M059J (cell line): ENCODE measurements at places on chromosomes 2 and 18. TPM values are rescaled to one million over a fixed set of nuclear protein-coding genes. Genes with fewer than 3 reads are reported as not detected.

DNA sequence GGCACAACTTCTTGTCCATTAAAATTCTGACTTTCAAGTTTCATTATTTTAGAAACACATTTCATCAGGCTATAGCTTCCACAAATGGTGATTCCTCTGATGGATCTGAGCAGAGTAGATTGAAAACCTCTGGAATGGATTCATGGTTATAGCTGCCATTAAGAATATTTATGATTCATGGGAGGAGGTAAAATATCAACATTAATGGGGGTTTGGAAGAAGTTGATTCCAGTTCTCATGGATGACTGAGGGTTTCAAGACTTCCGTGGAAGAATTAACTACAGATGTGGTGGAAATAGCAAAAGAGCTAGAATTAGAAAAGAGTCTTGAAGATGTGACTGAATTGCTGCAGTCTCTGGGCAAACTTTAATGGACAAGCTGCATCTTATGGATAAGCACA, 797.4 kb downstream of the SUCLG1 start:
- DNase-seq = no peak

Gene CLIP4
- 10.8 and 15.9 TPM in 2 replicates for total RNA-seq

GRCh38 chr2:143451642-143452281, 322.5 kb downstream of the ARHGAP15 start:
- peak; percentile 73 for DNase-seq

GRCh38 chr2:106158871-106159270, 35.2 kb downstream of the UXS1 start:
- no peak for DNase-seq

Gene SERPINB12
- not detected in 2 replicates for total RNA-seq

GRCh38 chr2:145753966-145754365, 1234.0 kb upstream of the ZEB2 start:
- DNase-seq = no peak

Gene CDKL4
- not detected in 2 replicates for total RNA-seq

DNA sequence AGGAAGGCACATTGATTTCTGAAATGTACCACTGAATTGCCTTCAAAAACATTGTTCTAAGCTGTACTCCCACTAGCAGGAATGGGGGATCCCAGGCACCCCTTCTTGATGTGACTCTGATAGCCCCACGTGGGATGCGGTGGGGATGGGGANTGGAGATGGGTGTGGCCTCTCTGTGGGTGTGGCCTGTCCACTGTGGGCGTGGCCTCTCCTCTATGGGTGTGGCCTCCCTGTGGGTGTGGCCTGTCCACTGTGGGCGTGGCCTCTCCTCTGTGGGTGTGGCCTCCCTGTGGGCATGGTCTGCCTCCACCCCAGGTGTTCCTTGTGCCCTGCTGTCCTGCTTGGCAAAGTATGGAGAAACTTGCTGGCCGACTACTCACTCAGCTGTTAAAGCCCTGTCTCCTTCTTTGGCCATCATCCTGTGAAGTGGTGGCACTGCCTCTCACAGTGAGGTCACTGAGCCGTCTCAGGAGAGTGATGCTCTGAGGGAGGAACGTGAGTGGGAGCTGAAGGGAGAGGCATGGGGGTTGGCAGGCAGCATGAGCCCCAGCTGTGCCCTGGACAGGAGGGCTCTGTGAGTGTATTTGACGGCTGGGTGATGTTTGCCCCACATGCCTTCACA, 6.7 kb upstream of the PARD6G start:
- DNase-seq = no peak

DNA sequence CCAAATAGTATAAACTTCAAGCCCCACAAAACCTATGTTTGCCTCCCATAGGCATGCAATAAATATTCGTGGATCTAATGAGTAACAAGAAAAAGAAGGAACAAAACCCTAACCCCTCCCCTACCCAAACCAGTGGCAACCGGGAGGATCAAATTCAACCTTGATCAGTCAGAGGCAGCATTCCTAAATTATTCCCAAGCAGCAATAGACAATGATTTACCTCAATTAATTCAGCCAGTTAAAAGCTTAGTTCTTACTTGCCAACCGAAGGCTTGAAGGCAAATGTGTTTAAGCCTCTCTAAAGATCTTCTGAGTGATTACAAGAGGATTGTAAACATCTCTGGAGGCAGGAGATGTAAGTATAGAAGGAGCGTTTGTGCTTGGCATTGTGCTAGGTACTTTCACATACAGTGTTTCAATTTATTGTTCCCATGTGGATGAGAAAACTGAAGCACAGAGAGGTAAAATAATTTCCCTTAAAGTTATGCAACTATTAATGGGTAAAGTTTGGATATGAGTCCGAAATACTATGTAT, 197.7 kb downstream of the MTX2 start:
- no peak for DNase-seq

Gene CLEC4F
- not detected in 2 replicates for total RNA-seq

Gene PLGLB2
- 0.05 and 2.2 TPM in 2 replicates for total RNA-seq

DNA sequence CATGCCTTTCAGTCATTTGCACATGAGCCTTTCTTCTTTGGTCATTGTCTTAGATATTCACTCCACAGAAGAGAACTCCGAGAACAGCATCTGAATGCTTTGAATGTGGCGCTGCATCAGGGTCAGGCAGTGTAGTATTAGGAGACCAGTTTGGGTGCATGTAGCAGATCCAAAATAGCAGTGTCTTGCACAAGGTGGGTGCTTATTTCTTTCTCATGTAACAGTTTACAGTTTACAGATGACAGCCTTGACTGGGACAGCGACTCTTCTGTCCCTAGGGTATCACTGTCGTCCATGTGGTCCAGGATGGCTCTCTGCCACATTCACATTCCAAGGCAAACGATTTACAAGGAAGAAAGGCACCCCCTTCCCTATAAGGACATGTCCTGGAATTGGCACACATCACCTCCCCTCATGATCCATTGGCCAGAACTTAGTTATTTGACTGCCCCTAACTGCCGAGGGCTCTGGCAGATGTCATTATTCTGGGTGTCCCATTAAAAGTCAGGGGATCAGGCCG, 101.0 kb downstream of the STPG4 start:
- DNase-seq = no peak

DNA sequence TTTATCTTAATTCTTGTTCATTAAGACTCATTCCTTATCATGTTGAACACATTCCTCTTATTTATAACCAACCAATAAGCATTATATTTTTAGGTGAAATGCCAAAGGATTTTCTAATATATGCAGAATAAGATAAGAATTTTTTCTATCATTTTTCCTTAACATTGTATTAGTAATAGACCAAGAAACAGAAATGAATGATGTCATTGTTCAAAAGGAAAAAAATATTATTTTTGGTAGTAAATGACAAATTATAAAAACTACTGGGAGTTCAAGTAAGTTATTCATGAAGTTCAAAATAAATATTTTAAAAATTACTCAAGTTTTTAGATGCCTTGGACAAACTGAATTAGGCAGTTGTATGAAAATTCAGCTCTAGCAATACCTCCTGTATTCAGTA, 25.5 kb downstream of the DCAF17 start:
- no peak for DNase-seq

Gene POTEJ
- not detected in 2 replicates for total RNA-seq

GRCh38 chr2:98464772-98465310, 20.2 kb downstream of the INPP4A start:
- DNase-seq = no peak

Gene RAB6C
- total RNA-seq = 0.02 TPM in 1 of 2 replicates, not detected in the other

DNA sequence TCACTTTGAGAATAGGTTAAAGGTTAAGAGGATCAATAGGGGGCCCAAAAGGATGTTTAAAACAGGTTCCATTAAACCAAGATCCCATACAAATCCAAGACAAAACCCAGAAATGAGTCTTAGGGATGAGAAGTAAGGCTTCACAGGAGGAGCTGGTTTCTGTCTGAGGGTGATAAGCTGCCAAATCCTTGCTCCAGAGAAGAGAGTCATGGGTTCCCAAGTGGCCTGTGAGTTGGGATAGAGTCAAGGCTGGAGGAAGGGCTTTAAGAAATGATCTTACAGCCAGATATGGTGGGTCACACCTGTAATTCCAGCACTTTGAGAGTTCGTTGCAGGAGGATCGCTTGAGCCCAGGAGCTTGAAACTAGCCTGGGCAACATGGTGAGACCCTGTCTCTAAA, 40.2 kb upstream of the LCLAT1 start:
- DNase-seq = no peak

Gene PROM2
- 2.9 and 3.6 TPM in 2 replicates for total RNA-seq

DNA sequence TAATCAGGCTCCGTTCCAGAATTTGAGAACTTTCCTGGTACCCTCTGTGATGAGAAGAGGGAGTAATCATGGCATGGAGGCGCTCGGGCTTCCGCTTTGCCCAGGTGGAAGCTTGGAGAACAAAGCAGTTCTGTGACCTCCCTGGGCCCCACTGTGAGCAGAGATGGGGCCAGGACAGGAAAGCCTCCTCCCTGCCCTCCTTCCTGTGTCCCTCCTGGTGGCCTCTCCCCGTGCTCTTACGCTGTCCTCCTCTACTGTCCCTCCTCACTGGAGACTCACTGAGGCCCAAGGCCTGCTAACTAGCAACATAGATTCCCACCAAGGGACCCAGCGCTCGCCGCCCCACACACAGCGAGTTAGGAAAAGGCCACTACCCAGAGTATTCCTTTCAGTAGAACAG, 119.8 kb downstream of the MAPK4 start:
- no peak for DNase-seq

Gene PSMA8
- 0.15 TPM in 1 of 2 replicates, not detected in the other for total RNA-seq

GRCh38 chr2:85446296-85447221, 28.0 kb downstream of the SH2D6 start:
- DNase-seq = no peak

Gene BMP10
- total RNA-seq = not detected in 2 replicates

Gene LRRTM1
- total RNA-seq = not detected in 2 replicates

- DNase-seq = no peak
These were observed 88.0 kb upstream of the RTN4 start for GRCh38 chr2:55138014-55138881.

- DNase-seq = no peak
These were observed 26.4 kb upstream of the ZNF532 start for GRCh38 chr18:58838165-58838860.

DNA sequence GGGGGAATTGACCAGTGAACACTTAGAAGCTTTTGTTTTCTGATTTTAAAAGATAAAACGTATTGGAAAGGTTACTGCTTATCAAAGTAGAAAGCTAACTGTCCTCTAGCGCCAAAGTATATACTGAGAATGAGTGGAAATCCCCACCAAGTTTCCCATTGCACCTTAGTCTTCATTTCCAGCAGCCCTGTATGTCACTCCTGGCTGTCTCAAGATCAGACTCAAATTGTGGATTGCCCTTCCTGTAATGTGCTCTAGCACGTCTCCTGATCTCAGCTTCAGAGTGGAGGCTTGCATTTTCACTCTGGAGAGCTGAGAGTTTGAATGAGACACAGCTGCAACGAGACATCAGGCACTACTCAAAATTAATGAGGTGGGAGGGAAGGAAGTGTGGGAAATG, 26.6 kb downstream of the MFF start:
- no peak for DNase-seq

Gene MZT2B
- 87.0 and 111 TPM in 2 replicates for total RNA-seq

- no peak for DNase-seq
These were observed 195.7 kb downstream of the SMAD7 start for GRCh38 chr18:48754993-48755473.

- no peak for DNase-seq
These were observed 27.2 kb upstream of the PTPN2 start for GRCh38 chr18:12911025-12911928.

DNA sequence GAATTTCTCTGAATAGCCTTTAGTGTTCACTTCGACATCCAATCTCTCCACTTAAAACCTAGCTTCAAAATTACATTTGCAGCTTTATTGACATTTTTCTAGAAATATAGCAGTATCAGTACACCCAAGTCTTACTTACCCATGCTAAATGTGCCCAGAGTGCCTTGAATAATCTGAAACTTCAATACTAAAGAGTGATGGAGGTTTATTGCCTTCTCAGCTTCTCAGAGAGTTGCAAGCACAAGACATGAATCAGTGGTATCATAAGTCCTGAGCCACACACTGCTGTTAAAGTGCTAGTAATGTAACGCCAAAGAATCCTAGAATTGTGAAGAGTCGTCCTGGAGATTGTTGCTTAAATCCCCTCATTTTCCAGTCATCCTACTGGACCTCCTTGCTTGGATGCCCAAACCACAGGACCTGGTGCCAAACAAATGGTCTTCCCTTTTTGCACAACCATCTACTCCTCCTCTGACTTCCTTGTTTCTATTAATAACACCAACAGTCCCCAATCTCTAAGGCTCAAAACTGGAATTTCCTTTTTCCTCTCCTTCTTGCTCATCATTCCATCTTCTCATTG, 83.2 kb upstream of the SPATS2L start:
- DNase-seq = no peak

- DNase-seq = peak; percentile 83
These were observed 9.4 kb downstream of the GPD2 start for GRCh38 chr2:156445296-156446220.
